Activated T-helper 1 cell treated with anti-CD3 and anti-CD28 coated beads, Interleukin-2, amount 50 U/mL, for 16 hours (primary cell): ENCODE measurements at places on chromosomes 2 and 18.

DNA sequence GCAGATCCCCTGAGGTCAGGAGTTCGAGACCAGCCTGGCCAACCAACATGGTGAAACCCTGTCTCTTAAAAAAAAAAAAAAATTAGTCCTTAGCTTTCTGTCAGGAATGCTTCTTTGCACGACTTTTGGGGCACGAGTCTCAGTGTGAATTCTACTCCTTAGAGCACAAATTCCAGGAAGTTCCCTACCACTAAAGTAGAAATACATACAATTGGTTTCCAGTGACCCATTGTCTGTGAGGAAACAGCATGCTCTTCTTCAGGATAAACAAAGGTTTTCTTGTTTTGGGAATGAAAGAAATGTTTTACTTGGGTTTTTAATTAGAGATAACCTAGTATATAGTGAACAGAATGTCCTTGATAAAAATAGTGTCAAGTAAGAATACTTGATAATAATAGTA lies 23.7 kb downstream of the PSMA8 start:
- DNase-seq: no peak

GRCh38 chr2:191696001-191696400 lies 18.1 kb downstream of the NABP1 start:
- DNase-seq: no peak

DNA sequence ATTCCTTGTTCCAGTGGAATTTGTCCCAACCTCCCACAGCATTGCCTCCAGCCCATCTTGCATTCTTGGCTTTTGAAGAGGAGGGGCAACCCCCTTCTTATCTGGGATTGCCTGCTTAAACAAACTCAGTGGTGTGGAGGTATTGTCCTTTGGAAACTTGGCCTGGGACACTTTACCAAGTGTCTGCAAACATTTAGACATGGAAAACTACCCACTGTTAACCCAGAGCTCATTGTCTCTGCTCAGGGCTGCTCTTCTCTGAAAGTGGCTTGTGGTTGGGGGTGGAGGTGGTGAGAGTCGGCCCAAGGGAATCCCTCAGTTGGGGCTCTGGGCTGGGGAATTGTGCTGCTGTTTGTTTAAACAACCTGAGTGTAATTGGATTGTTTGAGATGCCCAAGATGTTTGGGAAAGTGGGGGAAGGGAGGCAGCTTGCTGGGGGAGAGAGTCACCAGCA lies 178.3 kb upstream of the GATA6 start:
- no peak for DNase-seq

- DNase-seq: no peak
Measured at GRCh38 chr18:52963481-52963880, 623.5 kb downstream of the DCC start.

- DNase-seq: no peak
Measured at GRCh38 chr18:50042611-50043010, 152.3 kb downstream of the MYO5B start.

GRCh38 chr18:40866013-40866645 lies 1088.9 kb upstream of the PIK3C3 start:
- DNase-seq: no peak

GRCh38 chr2:119282996-119283511 lies 59.4 kb downstream of the STEAP3 start:
- DNase-seq: no peak
